ENCODE measurements at places on chromosomes 2 and 18.

GRCh38 chr2:49005261-49005660, 149.1 kb downstream of the FSHR start:
- no peak for DNase-seq

DNA sequence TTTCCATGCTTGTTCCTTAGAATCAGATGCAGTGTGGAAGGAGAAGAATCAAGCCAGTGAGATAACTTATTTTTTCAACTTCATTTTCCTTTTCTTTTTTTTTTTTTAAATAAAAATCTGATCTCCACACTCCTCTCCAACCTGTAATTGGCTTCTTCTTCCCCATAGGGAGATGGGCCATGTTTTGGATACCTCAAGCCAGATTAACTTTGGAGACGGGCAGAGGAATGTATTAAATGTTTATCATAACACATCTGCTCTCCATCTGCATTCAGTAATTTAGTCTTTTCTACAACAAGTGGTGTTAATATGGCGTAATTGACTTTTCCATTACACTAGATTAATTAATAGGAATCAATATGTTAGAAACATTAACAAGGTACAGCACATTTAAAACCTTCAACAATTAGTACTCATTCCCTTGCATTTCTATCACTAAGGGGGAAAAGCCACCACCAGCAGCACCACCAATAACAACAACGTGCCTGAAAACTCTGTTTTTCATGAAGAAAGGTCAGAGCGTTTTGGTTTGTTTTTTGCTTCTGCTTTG, 244.1 kb downstream of the MYCN start:
- DNase-seq: no peak

- DNase-seq: no peak
Measured at GRCh38 chr2:183903026-183903425, 695.3 kb upstream of the ZNF804A start.

DNA sequence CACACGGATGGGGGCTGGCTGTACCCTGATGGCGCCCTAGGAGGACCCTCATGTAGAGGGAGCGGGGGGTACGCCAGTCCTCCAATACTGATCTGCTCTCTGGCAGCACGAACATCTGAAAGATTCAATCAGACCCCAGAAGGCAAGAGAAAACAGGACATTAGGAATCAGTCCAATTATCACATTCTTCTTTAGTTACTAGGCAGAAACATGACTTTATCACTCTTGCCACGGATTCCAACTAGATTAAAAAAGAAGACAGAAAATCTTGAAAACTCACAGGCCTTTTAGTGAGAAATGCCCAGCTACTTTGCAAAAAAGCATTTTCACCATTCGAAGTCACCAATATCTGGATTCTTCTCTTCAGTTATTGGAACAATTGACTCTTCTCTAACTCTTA, 68.4 kb downstream of the ID2 start:
- no peak for DNase-seq

- DNase-seq: peak; percentile 3
Measured at GRCh38 chr2:121284463-121285449, at the start of gene TFCP2L1. Gene TFCP2L1 (minus strand): TSS chr2:121285202. CDS start chr2:121285109, 93 bp downstream.

GRCh38 chr18:25470062-25470461, 118.1 kb upstream of the ZNF521 start:
- no peak for DNase-seq

DNA sequence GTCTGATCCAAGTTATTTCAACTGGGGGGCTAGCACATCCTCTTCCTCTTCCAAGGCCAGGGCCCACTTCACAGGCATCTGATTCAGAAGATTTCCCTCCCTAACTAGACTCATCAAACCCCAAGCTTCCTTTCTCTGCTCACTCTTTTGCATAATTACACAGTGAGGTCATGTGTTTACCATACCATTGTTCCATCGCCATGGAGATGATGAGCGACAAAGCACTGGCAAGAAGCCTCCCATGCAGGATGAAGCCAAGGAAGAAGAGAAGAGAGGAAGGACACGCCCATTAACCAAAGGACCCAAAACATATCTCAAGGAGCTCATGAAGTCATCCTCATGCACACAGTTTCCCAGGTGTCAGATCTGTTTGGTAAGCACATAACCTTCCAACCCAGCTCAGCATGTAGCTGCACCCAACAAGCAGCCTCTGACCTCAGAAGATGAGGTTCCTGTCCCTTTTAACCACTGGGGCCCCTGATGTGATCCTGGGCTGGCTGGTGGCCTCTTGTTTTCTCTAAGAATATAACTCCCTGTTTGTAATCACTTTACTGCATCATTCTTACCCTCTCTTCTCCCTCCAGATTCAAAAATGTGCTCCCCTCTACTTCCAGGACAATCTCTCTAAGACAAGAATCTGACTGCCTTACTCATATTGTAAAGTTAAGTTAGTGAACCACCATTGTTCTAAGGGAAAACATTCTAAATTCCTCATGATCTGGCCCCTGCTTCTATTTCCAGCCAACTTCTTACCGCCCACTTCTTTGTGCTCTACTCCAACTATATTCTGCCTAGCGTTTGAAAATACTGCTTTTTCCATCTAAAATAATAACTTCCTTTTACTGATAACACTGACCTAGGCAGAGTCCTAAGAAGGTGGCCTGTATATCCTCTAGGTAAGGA, 190.1 kb downstream of the TTC32 start:
- DNase-seq: no peak

- no peak for DNase-seq
Measured at GRCh38 chr18:59835605-59836379, 64.0 kb upstream of the PMAIP1 start.

DNA sequence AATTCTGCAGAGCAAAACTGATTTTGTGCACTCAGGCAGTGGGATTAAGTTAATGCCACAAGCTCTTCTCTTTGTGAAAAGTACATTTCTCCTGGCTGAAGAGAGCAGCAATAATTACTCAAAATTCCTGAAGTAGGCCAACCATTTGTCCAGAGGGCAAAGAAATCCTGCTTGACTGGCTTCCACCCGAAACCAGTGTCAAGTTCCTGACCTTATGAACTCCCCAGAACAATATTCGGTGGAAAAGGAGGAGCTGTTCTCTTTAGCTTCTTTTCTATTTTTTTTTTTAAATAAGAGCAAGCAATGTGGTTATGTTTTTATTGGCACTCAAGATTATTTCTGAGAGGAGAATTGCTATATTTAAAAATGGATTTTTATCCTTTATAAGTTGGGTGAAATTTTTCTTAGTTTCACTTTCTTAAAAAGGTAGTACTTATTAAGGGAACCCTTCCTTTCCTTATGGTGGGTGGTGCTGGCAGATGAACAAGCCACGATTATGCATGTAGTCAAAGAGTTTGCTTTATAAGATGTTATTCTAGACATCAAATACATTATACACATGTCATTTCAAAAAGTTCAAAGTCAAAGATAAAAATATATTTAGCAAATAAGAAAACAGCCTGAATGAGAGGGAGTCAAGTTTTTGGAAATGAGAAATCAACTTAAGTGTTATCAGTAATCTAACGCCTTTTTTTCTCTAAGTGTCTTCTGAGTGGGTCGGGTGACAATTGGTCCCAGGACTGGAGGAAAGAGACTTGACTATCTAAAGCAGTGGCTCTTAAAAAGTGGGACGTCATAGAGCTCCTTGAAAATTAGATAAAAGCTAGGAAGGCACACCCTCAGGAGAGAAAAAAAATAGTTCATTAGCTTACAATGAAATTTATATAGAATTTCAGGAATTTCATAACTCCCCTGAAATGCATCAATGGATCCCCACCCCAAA, 194.5 kb downstream of the IKZF2 start:
- DNase-seq: no peak

GRCh38 chr2:39498786-39499185, 61.7 kb upstream of the MAP4K3 start:
- DNase-seq: no peak

GRCh38 chr2:218557941-218558340, 10.2 kb downstream of the USP37 start:
- no peak for DNase-seq

GRCh38 chr18:35122586-35123224, 81.5 kb downstream of the MAPRE2 start:
- no peak for DNase-seq

GRCh38 chr18:23226930-23227725, 91.8 kb downstream of the CABLES1 start:
- DNase-seq: no peak

DNA sequence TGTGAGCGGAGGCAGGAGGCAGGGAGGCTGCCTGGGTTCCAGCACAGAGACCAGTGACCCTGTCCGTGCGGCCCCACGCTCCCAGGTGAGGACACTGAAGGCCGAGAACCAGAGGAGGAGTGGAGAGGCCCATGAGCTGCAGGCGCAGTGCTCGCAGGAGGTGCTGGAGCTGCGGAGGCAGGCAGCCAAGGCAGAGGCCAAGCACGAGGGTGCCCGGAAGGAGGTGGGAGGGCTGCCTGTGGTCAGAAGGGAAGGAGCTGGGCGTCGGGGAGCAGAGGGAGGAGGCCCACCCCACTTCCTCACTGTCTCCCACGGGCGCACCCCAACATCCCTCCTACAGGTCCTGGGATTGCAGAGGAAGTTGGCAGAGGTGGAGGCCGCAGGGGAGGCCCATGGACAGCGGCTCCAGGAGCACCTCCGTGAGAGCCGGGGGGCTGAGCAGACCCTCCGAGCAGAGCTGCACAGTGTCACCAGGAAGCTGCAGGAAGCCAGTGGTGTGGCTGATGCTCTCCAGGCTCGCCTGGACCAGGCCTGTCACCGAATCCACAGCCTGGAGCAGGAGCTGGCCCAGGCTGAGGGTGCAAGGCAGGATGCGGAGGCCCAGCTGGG, 33.0 kb upstream of the SNED1 start:
- DNase-seq: no peak

- peak; percentile 67 for DNase-seq
Measured at GRCh38 chr2:181715033-181715630, 34.8 kb upstream of the NEUROD1 start.

- no peak for DNase-seq
Measured at GRCh38 chr18:2529154-2529553, 42.2 kb downstream of the METTL4 start.

DNA sequence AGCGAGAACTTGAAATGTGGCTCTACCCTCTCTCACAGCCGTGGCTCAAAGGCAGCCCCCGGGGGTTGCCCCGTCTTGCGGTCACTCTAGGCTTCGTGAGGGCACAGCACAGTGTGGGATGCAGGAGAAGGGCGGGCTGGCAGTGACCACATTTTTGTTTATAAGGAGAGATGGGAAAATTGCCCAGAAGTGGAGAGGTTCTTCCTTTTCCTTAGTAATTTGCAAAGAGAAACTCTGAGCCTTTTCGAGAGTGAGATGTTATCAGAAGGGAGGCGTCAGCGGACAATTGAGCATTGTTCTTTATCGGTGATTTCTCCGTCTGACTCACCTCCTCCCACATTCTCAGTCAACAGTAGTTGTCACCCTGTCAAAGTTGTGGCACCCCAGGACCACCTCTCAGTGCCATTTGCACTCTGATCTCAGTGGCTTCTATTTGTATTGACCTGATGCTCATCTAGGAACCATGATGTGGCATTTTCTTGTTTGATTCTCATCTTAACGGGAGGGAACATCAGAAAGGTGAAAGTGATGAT, 89.6 kb downstream of the ACAA2 start:
- DNase-seq: no peak

GRCh38 chr2:16482460-16482859, 183.2 kb downstream of the CYRIA start:
- no peak for DNase-seq

- no peak for DNase-seq
Measured at GRCh38 chr2:161713706-161714105, 89.5 kb downstream of the SLC4A10 start.

- no peak for DNase-seq
Measured at GRCh38 chr2:120465989-120466703, 120.2 kb downstream of the INHBB start.

DNA sequence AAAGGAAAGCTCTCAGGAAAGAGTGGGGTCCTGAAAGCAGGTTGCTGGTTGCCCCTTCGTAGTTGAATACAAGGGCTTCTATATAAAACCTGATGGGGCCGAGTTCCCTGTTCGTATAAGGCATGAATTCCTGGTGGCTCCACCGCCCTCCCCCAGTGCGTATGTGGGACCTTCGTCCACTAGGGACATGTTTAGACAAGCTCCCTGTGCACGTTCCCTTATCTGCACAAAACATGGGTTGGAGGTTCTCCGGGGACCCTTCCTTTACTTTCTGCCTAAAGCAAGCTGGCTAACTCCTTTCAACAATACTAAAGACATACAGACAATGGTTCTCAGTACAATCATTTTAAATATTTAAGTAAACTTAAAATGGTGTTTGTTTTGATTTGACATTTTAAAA, 8.0 kb downstream of the CLUL1 start:
- DNase-seq: no peak

DNA sequence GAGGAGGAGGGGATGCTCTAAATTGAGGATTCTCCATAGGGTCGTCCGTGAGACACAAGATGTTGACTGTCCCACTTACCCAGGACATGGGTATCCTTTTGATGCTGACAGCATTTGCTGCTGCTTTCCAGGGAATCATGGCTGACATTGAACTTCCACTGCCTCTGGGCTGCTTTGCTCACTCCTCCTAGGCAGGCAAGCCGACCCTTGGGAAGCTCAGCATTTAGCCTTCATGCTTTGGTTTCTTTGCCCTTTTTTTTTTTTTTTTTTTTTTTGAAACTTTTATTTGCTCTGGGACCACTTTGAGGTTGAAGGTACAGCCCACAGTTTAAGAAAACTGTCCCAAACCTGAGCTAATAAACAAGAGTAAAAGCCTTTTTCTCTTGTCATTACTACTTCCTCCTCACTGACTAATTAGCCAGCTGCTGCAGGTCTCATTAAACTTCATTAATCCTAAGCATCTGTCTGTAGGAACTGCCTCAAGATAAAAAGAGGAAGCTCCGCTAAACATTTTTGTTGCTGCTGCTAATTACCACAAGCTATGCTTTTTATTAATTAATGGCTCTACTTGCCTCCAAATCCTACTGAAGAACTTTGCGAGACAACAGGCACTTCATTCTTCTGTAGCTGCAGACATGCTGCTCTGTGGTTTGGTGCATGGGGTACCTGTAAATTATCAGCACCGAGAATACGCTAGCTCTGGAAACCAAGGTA, 125.4 kb downstream of the SPTBN1 start:
- no peak for DNase-seq

DNA sequence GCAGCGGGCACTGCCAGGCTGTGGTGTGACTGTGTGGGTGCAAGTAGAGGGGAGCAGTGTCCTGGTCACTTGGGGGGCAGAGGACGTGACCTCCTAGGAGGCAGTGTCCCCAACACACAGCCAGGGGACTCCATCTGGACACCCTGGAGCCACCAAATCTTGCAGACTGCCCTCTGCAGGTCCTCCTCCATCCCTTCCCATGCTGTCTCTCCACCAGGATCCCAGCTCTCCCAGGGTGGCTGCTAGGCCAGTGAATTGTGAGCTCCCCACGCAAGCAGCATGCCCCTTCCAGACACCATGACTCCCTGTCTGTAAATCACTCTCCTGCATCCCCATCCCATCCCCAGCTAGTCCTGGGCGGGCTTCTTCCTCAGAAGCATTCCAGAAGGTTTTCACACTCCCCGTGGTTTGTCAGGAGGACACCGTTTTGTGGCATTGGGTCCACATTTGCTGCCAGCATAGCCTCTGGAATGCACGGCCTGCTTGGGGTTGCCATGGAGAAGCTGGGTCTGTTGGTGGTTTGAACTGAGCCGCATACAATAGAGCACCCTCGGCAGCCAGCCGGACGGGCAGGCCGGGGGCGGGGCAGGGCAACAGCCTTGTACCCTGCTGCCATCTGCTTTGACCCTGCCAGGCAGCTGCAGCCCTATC, 210.7 kb downstream of the KLHL29 start:
- no peak for DNase-seq
